ENCODE measurements at places on chromosomes 1 and 21.

DNA sequence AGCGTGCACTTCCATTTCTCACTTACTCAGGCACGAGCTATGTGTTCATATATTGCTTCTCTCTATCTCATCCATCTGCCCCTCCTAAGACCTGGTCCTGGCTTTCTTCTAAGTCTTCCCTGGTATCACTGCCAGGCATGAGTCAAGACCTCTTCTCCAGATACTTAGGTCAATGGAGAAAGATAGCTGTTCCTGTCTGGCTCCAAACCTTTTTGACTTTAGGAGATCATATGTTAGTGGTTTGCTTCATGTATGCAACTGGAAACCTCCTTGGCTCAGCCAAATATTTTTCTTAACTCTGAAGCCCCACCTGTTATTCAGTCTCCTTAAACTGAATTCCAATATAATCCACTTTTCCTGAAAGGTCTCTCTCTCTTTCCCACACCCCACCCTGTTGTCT lies 211.6 kb upstream of the PTBP2 start:
- DNase-seq: no peak

DNA sequence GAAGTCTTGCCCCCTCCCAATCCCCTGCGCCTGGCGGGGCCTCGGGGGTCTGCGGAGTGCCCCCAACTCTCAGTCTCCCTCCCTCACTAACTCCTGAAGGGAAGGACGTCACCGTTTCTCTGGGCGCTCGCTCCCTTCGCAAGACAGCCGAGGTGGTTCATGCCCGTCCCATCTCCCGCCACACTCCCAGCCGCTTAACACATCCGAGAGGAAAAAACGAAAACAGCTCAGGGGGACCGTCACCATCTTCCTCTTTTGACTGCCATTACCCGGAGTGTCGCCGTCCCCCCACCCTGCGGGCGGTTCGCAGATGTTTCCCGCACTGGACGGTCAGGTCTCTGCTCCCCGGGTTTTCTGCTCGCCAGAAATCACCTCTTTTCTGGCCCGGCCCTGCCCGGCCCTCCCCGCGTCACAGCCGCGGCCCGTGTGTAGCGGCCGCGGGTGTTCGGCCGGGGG lies 532 bp downstream of the ERO1B start:
- no peak for DNase-seq

DNA sequence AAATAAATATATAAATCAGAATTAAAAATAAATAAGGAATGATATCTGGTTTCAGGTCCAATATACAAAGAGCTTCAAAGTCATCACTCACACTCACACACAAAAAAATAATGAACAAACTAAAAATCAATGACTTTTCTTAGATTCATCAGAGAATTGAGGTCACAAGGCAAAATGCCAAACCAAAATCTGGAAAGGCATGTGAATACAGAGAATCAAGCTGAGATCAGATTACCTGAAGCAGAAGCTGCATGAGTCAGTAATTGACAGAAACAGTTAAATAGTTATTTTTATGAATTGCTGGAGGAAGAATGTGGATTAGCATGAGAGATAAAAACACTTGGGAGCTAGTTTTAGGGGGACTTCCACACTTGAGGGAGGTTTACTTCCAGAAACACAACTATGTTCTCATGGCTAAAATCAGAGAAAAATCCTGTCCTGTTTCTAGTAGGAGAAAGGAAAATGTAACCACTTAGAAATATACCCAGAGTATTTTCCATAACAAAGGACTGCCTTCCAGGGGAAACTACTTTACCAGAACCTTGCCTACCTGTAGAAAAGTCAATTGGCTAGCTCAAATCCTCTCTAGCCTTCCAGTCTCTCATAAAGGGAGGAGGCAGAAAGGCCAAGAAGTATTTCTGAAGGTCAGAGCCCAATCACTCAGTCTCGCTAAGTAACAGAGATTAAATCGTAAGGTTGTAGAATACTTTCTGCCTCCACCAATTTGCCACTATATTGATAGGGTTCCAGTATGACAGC lies 536.6 kb upstream of the NR5A2 start:
- no peak for DNase-seq

- DNase-seq: no peak
Measured at GRCh38 chr1:153776845-153777370, 1.7 kb downstream of the SLC27A3 start.

- DNase-seq: no peak
Measured at GRCh38 chr1:39110325-39110851, 84.2 kb downstream of the NDUFS5 start.

DNA sequence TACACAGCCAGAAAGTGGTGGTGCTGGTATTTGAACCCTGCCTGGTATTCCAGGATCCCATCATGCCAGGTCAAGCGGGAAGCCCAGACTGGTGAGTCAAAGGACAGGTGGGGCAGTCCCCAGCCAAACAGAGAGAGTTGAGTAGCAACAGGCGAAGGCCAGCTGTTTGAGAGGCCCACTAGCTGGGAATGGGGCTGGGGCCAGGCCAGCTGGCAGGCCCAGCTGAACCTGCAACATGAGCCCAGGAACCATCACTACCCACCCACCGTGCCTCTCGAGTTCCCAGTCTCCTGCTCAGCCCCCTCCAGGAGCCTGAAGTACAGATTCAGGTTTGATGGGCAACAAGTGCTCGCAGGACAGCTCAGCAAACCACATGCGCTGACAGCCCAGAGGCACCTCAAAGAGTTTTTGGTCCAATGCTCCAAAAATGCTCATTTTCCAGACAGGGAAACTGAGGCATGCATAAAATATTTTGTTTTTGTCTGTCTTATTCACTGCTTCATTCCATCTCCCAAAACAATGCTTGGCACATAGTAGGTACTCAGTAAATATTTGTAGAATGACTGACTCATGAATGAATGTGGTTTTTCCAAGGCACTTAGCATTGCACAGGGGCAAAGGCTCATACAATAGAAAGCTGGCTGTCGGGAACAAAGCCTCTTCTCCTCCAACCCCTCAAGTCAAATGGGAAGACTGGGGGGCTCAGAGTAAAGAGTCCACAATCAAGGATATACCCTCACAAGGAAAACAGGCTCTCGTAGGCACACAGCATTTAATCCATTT lies 42.5 kb upstream of the CLIC4 start:
- DNase-seq: no peak

GRCh38 chr1:8481650-8482380 lies 163.9 kb downstream of the SLC45A1 start:
- no peak for DNase-seq

GRCh38 chr1:48552420-48552819 lies 80.4 kb upstream of the SPATA6 start:
- no peak for DNase-seq

DNA sequence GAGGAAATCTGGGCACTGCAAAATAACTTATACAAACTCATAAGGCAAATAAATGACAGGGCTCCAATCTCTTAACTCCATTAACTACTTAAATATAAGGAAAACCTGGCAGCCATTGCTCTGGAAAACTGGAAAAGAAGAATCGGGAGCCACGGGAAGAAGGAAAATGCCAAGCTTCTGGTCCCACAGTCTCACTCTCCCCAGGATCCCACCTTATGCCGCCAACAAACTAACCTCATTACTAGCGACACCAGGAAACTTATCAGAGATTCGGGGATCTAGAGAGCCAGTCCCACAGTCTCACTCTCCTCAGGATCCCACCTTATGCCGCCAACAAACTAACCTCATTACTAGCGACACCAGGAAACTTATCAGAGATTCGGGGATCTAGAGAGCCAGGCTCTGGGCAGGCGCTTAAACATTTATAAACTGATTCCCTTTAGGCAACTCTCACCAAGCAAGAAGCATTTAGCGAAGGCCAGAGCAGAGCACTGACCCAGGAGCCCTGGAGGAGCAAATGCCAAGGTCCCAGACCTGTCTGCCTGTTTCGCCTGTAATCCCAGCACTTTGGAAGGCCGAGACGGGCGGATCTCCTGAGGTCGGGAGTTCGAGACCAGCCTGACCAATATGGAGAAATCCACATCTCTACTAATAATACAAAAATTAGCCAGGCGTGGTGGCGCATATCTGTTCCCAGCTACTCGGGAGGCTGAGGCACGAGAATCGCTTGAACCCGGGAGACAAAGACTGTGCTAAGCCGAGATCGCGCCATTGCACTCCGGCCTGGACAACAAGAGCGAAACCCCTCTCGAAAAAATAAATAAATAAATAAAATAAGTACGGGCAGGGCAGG lies 720 bp downstream of the PSMB2 start:
- DNase-seq: no peak

GRCh38 chr21:44617071-44617501 lies 5.2 kb downstream of the KRTAP10-8 start:
- DNase-seq: no peak

GRCh38 chr21:42194863-42195262 lies 24.1 kb upstream of the ABCG1 start:
- no peak for DNase-seq

DNA sequence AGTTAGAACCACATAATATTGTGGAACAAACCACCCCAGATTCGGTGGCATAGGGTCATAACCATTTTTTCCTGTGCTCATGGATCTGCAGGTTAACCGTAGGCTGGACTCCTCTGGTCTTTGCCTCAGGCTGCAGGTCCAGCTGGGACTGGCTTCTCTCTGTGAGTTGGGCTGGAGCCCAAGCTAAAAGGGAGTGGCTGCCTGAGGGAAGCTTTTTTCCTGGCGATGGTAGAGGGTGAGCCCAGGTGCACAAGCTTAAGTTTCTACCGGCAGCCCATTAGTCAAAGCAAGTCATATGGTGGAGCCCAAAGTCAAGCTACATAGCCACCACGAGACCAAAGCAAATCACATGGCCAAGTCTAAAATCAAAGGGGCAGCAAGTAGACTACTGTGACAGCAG lies 13.8 kb downstream of the EPHX4 start:
- DNase-seq: no peak

GRCh38 chr1:201808633-201808990 lies 20.3 kb upstream of the IPO9 start:
- no peak for DNase-seq

- DNase-seq: no peak
Measured at GRCh38 chr1:194068446-194069167, 882.2 kb upstream of the B3GALT2 start.

DNA sequence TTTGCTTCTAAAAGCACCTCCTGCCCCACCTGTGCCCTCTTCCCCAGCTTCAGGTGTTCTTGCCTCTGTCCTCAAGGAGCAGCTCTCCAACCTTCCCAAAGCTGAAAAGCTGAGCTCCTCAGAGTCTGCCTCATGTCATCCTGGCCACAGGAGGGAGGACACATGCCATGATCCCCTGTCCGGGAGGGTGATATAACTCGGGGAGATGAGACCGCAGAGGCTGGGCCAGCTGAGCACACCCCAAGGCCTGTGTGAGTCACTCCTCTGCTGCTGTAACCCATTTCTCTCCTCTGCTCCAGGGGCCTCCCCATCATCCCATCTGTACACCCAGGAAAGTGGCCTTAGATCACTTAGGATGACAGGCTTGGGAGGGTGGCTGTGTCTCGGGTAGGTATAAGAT lies 49.8 kb downstream of the EPHB2 start:
- DNase-seq: no peak

DNA sequence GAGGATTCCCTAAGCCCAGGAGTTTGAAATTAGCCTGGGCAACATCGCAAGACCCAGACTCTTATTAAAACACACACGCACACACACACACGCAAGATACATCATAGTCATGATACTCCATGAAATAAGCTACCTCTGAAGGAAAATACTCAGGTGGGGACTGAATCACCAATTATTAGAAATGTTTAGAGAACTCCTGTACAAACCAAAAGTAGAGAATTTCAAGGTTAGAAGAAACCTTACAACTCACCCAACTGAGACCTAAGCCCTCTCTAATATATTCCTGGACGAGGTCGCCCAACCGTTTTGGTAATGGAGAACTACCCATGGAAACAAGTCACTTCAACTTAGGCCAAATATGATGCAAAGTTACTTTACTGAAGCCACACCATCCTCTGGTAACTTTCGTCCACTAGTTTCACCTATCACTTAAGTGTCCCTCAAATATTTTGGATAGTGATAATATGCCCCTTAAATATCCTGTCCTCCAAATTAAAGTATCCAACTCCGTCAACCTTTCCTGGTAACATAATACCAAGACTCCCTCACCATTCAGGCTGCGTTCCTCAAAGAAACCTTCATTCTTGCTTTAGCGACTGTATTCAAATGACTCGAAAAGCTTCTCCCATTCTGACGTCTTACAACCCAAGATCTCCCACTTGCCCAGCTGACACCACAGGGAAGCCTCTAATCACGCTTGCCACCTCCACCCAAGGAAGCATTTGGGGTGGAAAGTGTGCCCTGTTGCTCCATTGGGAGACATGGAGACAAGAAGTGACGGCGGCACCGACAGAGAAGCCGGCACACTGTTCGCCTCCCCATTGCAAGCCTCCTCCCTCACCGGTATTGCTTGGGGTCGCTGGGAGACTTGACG lies 856 bp downstream of the NRDC start:
- DNase-seq: no peak

GRCh38 chr1:215606564-215607168 lies 39.6 kb downstream of the KCTD3 start:
- no peak for DNase-seq

- DNase-seq: no peak
Measured at GRCh38 chr21:33238146-33238545, 8.4 kb downstream of the IFNAR2 start.

DNA sequence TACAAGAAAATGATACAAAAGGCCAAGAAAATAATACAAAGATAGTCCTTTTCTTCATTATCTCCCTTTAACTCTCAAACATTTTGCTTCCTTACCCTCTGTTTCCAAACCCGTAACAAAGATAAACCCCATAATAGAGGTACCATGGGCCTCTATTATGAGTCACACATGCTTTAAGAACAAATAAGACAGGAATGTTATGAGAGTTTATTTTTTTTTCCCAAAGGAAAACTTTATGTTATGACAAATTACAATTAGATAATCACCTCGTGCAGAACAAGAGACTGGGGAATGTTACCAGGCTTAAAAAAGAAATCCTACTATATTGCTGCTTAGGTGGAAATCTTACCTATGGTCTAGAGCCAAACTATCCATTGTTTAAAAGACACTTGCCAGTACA lies 272.0 kb downstream of the BRINP3 start:
- DNase-seq: no peak

GRCh38 chr1:182768963-182769362 lies 20.6 kb upstream of the NPL start:
- DNase-seq: no peak

- no peak for DNase-seq
Measured at GRCh38 chr1:107454791-107455190, 314.0 kb downstream of the NTNG1 start.

DNA sequence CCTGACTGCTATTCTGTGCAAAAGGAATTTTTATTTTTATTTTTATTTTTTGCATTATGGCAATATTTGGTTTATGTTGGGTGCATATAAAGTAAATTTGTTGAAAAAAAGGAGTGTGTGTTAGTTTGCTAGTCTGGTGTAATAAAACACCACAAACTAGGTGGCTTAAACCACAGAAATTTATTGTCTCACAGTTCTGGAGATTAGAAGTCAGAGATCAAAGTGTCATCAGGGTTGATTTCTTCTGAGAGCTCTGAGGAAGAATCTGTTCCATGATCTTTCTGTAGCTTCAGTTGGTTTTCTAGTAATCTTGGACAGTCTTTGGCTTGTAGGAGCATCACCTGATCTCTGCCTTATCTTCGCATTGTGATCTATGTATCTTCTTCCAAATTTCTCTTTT lies 6.5 kb downstream of the SLC30A7 start:
- DNase-seq: no peak

GRCh38 chr1:47847763-47848162 lies 149.4 kb downstream of the TRABD2B start:
- DNase-seq: no peak

Data from naive thymus-derived CD8-positive, alpha-beta T cell (primary cell).